CD8-positive, alpha-beta memory T cell (primary cell): ENCODE measurements at places on chromosomes 2 and 18. TPM values are rescaled to one million over a fixed set of nuclear protein-coding genes. Genes with fewer than 3 reads are reported as not detected.

DNA sequence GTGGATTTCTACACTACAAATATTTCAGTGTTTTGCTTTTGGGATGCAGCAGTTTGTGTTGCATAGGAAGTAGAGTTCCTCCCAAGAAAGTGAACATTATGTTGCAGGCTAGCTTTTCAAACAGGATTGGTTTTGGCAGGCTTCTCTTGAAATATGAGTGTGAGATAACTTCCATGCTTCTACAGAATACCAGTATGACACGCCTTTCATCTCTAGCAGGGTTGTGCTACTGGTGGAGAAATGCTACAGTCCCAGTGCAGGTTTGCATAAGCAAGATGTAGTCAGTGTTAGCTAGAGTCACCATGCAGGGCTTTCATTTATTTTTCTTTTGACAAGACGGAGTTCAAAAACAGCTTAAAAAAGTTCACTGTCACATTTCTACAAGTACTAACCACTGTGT lies 17.1 kb upstream of the CAVIN2 start:
- no peak overlapping the region for H3K4me3 ChIP-seq
- no peak overlapping the region for H3K27ac ChIP-seq
- H3K36me3 ChIP-seq: no peaks in the 10 kb centered on the region

DNA sequence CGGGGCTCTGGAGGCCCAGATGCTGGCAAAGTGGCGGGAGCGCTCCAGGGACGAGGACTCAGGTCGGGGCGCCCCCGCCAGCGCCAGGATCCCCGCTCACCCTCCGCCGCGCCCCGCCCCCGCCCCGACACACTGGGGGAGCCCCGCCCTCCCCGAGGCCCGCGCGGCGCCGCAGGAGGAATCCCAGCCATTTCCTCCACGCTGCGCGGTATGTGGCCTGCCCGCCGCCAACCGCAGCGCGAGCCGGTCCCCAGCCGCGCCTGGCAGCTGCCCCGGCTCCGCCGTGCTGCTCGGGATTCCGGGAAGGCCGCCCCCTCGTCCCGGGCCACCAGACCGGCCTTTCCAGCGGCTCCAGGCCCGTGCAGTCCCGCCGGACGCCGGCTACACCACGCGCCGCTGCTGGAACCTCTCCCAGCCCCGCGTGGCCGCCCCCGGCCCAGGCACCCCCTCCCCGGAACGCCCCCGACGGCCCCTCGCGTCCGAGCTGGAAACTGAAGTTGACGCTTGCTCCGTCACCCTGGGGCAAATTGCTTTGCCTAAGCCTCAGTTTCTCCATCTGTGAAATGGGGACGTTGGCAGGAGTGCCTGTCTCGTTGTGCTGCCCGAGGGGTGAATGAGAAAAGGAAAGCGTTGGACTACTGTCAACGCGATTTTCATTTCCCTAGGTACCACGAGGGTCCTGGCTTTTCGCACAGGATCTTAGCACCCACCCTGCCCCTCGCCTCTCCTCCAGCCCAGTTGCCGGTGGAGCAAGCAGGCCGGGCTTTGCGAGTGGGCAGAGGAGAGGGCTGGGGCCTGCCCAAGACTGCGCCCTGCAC lies 53.6 kb downstream of the PKDCC start:
- peak overlapping the region; percentile 97 for H3K27ac ChIP-seq
- H3K36me3 ChIP-seq: no peaks in the 10 kb centered on the region
- peak; percentile 80 for DNase-seq
- no peaks in the 10 kb centered on the region for H3K27me3 ChIP-seq
- H3K4me1 ChIP-seq: peaks cover 77% of the 10 kb centered on the region

DNA sequence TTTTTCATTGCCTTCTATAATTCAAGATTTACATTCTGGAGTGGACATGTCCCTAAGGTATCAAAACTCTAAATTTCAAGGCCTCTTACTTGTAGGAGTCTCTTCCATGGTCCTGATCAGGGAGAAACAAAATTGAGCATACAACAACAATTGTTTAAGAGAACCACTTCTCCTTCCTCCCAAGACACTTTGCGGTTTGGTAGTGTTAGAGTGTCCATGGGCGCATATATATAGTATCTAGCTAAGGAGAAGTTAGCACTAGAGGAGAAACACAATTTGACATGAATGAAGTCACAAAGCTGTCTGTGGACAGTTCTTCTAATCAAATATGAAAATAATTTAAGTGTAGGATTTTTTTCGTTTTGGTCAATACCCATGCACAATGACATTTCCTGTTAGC lies 349.1 kb upstream of the MAP2 start:
- no peaks in the 10 kb centered on the region for H3K4me1 ChIP-seq
- H3K4me3 ChIP-seq: no peak overlapping the region
- DNase-seq: no peak
- H3K36me3 ChIP-seq: no peaks in the 10 kb centered on the region
- H3K27me3 ChIP-seq: no peaks in the 10 kb centered on the region
- H3K27ac ChIP-seq: no peak overlapping the region

- H3K4me1 ChIP-seq: peaks cover 11% of the 10 kb centered on the region
- no peaks in the 10 kb centered on the region for H3K36me3 ChIP-seq
- no peak overlapping the region for H3K27ac ChIP-seq
- peaks cover 82% of the 10 kb centered on the region for H3K27me3 ChIP-seq
- H3K4me3 ChIP-seq: no peak overlapping the region
These were observed 11.1 kb upstream of the SATB2 start for GRCh38 chr2:199468561-199469513.

DNA sequence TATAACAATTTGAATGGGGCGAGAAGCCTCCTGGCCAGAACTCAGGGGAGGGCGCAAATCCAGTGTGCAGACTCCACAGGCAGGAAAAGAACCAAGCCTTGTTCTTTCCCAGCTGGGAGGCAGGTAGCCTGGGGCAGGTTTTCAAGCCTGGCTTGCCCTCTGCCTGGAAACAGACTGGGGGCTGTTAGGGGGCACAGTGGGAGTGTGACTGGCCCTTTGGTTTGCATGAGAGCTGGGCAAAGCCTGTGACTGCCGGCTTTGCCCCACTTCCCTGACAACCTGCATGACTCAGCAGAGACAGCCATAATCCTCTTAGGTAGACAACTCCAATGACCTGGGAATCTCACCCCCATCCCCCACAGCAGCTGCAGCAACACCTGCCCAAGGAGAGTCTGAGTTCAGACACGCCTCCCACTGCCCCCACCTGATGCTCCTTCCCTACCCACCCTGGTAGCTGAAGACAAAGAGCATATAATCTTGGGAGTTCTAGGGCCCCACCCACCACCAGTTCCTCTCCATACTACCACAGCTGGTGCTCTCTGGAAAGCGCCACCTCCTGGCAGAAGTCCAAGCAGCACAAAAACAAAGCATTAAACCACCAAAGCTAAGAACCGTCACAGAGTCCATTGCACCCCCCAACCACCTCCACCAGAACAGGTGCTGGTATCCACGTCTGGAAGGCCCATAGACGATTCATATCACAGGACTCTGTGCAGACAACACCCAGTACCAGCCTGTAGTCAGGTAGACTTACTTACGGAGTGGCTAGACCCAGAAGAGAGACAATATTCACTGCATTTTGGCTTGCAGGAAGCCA lies 402.5 kb downstream of the STK39 start:
- H3K27ac ChIP-seq: no peak overlapping the region
- H3K36me3 ChIP-seq: no peaks in the 10 kb centered on the region
- H3K27me3 ChIP-seq: no peaks in the 10 kb centered on the region

DNA sequence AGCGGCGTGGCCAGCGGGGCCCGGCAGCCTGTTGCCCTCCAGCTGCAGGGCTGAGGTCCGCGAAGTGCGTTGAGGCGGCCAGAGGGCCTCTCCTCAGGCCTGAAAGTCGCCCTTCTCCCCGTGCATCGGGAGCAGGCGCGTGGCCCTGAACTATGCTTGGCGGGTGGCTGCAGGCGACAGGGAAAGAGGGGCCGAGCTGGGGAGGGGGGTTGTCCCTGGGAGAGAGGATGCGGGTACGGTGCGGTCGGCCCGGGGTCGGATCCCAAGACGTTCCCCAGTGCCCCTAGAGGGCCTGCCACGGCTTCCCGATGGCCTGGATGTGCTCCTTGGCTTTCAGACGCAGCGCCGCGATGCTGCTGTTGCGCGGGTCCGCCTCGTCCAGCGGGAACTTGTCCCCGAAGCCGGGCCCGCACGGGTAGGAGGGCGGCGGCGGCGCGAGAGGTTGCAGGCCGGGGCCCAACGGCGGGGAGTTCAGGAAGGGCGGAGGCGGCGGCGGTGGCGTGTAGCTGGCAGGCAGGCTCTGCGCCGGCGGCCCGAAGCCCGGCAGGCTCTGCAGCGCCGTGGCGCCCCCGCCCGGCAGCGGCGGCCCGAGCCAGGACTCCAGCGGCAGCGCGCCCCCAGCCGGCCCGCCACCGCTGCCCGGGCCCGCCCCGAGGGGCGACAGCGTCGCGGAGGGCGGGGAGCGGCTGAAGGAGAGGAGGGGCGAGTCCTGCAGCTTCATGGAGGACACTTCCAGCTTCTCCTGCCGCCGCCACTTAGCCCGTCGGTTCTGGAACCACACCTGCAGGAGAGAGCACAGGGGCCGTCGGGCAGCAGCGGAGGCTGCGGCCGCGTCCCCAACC lies 4.3 kb downstream of the RAX start:
- H3K36me3 ChIP-seq: no peaks in the 10 kb centered on the region
- DNase-seq: no peak
- H3K4me3 ChIP-seq: no peak overlapping the region
- H3K27me3 ChIP-seq: peaks cover 39% of the 10 kb centered on the region

DNA sequence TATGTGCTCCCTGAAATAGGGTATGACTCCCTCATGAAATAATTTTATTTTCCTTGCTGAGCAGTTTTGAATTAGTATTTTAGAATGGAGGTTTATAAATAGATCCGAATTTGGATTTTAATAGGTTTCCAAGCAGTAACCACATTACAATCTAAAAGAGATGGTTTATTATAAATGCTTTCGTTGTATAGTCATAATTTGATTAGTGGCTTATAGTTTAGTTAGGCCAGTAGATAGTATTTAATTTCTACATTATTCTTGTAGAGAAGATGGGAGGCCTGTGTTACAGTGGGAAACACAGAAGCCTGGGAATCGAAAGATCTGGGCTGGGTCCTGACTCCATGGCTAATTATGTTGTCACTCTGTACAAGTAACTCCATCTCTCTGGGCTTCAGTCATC lies 6.7 kb downstream of the CAB39 start:
- H3K36me3 ChIP-seq: no peaks in the 10 kb centered on the region
- DNase-seq: no peak

DNA sequence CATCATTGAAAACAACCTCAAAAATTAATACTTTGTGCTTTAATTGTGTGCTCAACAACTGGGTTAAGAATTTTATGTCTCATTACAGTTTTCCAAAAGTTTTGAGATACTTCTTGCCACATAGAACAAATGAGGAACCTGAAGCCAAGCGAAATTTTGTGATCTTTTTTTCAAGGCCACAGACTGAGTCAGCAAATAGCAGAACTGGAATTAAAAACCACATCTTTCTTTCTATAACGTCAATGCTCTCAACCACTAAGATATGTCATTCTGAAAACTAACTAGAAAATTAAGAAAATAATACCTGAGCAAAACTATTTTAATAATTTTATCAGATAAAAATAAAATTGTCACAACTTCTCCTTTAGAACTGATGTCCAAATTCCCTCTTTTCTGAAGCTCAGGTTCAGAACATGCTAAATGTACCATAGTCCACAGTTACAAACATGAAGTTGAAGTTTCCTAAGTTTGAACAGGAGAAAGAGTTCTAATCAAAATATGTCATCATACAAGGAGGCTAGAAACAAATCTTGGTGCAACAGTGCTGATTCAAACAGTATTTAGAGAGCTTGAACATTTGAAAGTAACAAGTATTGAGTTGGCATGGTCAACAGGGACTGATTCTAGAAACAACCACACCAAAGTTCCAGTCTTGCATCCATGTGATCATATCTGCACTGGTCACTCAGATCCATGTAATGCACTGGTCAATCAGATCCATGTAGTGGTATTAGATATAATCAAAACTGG lies 27.6 kb upstream of the CALCRL start:
- no peaks in the 10 kb centered on the region for H3K27me3 ChIP-seq
- no peak for DNase-seq
- H3K4me1 ChIP-seq: no peaks in the 10 kb centered on the region
- H3K36me3 ChIP-seq: no peaks in the 10 kb centered on the region
- no peak overlapping the region for H3K4me3 ChIP-seq

DNA sequence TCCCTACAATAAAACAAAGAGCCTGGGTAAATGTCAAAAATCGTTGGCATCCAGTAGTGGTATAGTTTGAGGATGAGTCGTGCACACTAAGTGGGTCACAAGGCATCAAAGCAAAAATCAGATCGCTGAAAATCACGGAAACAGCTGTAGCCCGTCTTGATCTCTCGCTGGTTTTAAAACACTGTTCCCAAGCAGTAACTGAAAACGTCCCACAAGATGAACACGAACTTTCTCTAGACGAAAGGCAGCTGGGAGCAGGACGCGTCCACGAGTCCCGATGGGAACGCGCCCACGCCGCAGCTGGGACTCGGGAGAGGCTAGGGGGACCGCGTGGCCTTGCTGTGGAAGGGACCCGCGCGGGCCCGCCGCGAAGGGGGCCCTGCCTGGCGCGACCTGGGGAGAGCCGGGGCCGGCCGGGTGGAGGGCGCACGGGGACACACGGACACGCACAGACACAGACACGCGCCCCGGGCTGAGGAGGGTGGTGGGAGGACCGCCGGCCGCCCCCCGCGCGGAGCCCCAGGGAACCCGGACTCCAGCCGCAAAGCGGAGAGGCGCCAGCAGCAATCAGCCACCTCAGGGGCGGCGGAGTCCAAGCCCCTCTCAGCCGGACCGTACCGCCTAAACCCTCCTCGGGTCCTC lies 651 bp downstream of the STK17B start:
- peak; percentile 60 for DNase-seq
- peak overlapping the region; percentile 88 for H3K4me3 ChIP-seq
- peak overlapping the region; percentile 98 for H3K27ac ChIP-seq
- H3K4me1 ChIP-seq: peaks cover 43% of the 10 kb centered on the region
- peaks cover 6% of the 10 kb centered on the region for H3K36me3 ChIP-seq

DNA sequence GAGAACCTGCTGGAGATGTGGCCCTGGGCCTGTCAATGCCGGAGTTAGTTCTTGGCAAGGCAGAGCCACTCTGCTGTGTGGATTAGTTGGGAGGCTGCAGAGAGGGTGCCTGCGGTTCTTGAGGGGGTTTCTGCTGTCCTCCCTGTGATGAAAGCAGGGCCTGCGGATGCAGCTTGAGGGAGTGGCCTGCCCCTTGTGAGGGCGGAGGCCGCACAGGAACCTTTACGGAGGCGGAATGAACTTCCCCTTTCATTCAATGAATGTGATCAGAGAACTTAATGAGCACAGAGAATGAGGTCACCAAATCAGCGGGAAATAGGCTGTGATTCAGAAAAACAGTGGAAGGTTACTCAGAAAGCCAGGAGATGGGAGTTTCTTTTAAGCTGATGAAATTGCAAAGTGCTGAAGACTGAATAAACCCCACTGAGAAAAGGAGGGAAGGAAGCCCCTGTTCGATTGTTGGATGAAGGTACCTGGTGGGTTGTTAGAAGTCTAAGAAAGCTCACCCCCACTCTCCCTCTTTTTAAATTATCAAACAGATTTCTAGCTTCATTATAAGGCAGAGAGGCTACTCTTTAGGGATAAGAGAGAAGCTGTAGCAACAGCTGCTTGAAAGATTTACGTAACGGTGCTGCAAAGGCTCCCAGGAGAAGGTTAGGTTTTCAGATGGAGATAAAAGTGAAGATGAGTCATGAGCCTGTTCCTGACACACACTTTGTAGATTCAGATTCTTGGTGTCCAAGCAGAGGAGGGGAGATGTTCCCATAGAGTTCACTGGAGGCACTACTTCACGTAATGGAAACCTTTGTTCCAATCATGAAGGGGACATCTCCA lies 47.4 kb downstream of the VWA3B start:
- no peak overlapping the region for H3K4me3 ChIP-seq
- H3K4me1 ChIP-seq: no peaks in the 10 kb centered on the region
- no peak overlapping the region for H3K27ac ChIP-seq
- no peaks in the 10 kb centered on the region for H3K27me3 ChIP-seq
- no peak for DNase-seq
- H3K36me3 ChIP-seq: no peaks in the 10 kb centered on the region

GAREM1 gene
- not detected for total RNA-seq

TMEM163 gene
- not detected for total RNA-seq

DCC gene
- total RNA-seq: not detected

TNS1 gene
- 1.8 TPM for total RNA-seq

COL4A4 gene
- total RNA-seq: not detected

PROKR1 gene
- total RNA-seq: not detected

MAPK4 gene
- not detected for total RNA-seq
